ENCODE measurements at places on chromosomes 11 and 22.

GRCh38 chr11:19499026-19499669 is 213.5 kb upstream of the NAV2 start:
- DNase-seq: no peak

GRCh38 chr11:134045799-134046635 is 22.9 kb upstream of the JAM3 start:
- DNase-seq: no peak

GRCh38 chr22:46276563-46276962 is 8.8 kb downstream of the TTC38 start:
- no peak for DNase-seq

- DNase-seq: no peak
Observed at GRCh38 chr11:2563213-2564007, 118.6 kb downstream of the KCNQ1 start.

GRCh38 chr11:75797116-75797515 is 17.9 kb upstream of the UVRAG start:
- no peak for DNase-seq

DNA sequence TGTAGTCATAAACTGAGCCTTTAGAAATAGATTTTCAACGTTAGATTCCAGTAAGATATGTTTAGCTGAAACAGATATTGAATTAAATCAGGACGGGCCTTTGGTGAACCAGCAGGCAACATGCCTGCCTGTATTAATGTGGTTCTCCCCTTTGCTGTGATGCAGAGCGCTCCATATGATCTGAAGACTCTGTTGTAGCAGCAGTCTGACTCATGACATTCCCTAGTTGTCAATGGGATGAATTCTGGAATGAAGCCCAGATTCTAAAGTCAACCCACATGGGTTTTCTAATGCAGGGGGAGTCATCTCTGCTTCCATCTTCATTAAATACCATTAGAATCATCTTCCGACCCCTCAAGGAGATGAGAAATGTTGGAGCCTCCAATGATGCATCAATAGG is 864.5 kb downstream of the NTM start:
- DNase-seq: no peak

- no peak for DNase-seq
Observed at GRCh38 chr22:47434336-47435203, 672.1 kb downstream of the TBC1D22A start.

DNA sequence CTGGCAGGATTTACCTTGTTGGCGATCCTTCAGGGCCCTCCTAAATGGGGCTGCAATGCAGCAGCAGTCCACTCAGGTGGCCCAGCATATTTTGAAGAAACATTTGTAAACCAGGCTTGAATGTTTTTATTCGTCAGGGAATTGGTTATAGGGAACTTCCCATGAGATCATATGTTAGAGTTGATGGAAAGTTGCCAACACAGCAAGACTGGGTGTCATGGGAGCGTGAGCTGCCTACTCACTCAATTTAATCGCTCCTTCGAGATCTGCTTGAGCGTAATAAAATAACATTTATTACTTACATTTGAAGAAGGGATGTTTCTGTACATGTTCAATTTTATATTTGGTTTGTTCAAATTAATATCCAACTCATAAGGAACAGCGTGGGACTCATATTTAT is 19.4 kb downstream of the OR2AT4 start:
- DNase-seq: no peak

DNA sequence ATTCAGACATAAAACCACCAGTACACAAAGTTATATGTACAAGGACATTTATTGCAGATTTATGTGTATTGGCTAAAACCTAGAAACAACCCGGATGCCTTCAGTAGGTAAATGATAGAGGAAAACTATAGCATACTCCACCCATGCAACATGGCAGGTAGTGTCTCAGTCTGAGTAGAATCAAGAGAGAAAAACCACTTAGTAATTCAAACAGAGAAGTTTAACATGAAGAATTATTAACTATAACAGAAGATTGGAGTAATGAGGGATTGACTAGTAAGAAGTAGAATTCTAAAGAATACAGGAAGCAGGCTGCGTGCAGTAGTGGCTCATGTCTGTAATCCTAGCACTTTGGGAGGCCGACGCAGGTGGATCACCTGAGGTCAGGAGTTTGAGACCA is 16.2 kb upstream of the SPTY2D1 start:
- DNase-seq: no peak

DNA sequence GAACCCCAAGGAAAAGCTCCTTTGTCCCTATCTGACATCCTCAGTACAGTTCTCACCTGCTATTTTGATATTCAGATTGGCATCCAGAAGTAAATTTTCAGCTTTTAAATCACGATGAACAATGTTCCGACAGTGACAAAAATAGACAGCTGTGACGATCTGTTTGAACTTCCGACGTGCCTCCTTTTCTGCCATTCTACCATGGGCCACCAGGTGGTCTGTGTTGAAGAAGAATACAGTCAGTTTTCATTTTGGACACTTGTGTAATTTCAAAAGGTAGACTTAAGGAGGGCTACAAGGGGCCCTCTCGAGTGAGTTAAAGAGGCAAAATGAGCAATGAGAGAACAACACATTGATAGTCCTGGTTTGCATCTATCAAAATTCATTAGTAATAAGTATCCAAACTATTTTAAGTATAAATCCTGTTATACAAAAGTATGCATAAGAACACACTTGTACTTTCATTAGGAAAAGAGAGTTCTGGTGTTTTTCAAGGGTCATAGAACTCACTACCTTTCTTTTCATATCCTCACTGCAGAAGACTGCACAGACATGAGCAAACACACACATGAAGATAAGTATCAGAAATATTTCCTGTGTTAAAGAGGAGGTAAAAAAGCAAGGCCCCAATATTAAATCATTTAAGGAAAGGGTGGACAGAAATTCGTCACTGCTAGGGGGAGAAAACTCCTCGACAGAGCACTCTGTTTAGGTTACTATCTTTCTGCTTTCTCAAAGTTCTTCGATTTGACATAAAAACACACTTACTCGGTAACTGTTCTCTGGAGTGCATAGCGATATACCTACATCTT is 89.9 kb upstream of the APOA1 start:
- DNase-seq: peak; percentile 42

DNA sequence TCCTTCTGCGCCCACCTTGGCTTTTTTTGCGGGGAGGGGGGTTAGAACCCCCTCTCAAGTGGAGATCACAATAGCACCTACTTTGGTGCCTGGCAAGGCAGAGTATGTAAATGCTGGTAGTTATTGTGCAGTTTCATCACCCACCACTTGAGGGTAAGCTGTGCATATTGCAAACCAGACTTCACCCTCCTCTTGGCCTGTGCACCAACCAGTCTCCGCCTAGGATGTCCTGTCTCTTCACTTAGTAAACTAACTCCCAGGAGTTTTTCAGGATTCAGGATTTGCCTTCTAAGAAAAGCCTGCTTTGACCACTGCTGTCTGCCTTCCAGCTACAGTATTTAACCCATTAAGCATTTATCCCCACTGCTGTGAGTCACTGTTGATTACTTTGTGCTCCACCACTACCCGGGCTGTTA is 2.0 kb upstream of the UBXN1 start:
- DNase-seq: peak; percentile 26

GRCh38 chr11:696955-697491 is 1.4 kb downstream of the TMEM80 start:
- no peak for DNase-seq

GRCh38 chr22:50526834-50527801 is 1.7 kb upstream of the SCO2 start:
- no peak for DNase-seq

GRCh38 chr11:20035701-20036601 is 124.3 kb downstream of the DBX1 start:
- no peak for DNase-seq

DNA sequence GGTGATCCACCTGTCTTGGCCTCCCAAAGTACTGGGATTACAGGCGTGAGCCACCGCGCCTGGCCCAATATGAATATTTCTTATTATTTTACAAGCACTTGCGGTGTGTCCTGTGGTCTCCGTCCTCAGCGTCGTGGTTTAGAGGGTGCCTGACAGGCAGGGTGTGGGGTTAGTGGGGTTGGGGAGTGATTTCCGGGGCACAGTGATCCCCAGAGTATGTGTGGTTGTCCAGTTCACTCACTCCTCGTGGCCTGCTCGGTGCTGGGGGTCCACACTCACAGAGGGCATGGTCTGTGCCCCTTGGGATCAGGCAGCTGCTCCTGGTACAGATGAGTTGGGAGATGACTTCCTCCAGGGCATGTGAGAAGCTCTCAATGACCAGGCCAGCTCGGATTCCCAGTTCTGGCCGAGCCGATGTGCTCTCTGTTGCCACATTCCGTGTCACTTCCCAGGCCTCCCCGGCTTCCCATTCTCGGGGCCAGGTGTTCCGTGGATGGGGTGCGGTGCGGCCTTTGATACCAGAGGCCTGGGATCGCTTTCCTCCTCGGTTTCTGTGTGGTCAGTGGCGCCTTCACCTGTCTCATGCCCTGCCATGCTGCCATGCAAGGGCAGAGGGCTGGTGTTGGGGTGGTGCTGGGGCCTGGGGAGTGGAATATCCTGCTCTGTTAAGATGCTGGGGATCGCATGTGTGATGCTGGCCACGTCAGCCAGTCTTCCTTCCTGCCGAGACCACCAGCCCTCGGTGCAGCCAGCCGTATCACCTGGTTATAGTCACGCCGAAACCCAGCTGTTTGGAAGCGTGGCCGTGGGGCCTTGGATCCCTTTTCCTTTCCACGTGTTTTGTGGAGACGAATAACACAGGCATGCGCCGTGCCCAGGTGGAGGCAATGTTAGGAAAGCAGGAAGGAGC is 39.6 kb downstream of the PARVB start:
- DNase-seq: no peak

DNA sequence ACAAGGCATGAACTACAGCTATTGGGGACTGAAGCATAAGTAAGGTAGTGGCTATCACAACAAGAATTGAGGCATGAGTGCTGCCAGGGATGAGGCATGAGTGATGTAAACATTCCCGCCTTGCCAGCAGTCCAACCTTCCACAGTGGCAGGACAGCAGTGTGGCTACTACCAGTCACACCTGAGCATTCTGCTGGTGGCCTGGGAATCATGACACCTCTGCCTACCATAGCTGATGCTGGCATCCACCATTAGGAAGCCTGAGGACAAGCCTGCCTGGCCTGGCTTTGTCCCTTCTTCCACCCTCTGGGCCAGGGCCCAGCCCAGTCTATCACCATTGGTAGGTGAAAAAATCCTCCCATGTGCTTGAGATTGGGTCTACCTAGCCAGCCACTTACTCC is 712.8 kb upstream of the CCDC90B start:
- no peak for DNase-seq

GRCh38 chr22:30557243-30557642 is 10.7 kb upstream of the SEC14L6 start:
- no peak for DNase-seq

GRCh38 chr11:35242412-35243242 is 103.7 kb downstream of the CD44 start:
- DNase-seq: no peak

DNA sequence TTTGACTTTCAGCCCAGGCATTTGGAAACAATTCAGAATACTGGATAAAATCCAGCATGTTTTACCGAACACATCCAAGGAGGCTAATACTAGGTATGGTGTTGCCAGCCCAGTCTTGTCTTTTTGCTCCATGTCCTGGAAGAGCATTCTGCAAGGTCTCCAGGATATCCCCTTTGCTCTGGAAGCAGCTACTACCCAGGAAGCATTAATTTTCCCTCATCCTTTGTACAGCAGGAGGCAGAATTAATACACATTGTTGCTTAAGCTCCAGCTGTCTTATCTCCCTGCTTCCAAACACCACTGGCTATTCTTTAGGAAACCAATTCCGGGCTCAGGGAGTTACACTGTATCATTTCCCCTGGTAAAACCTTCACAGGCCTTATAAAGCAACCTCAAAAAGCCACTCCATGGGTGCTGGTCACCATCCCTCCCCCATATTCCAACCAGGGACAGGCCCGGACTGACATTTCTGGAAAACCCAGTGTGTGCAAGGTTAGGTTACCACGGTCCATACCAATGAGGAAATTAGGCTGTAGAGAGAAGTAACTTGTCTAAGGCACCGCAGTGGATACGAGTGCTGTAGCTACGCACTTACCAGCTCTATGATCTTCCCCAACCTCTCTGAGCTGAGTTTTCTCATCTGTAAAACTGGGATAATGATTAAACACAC is 1.5 kb upstream of the UBASH3B start:
- DNase-seq: no peak

DNA sequence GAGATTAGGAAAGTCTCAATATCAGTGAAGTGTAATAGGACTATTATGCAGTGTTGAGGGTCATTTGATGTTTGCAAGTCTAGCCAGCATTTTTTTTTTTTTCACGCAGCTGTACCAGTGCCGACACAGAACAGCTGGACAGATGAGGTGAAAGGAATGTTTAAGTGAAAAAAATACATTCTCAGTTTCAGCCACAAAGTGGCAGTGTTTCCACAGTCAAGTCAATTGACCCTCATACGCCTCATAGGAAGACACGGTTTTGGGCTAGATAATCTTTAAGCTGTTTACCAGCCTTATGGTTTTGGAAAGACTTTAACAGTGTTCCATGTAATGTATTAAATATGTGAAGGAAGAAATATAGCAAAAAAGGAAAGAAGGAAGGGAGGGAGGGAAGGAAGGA is 349.9 kb upstream of the ANO3 start:
- DNase-seq: no peak

GRCh38 chr11:2090172-2091111 is 48.7 kb downstream of the IGF2 start:
- no peak for DNase-seq

DNA sequence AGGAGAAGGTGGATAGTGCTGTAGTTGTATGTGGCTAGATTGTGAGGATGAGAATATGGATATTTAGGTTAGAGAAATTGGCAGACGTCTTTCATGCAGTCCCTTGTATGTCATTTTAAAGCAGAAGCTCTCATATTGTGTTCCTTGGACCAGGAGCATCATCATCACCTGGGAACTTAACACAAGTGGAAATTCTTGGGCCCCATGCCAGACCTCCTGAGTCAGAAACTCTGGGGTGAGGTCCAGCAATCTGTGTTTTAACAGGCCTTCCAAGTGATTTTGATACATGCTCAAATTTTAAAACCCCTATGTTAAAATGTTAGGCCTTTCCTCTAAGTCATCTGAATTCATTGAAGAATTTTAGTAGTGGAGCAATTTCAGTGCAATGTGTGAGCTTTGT is 34.8 kb downstream of the JHY start:
- DNase-seq: no peak

GRCh38 chr22:39457198-39457555 is 365 bp downstream of the MGAT3 start:
- DNase-seq: no peak

GRCh38 chr11:115321605-115322289 is 182.5 kb downstream of the CADM1 start:
- DNase-seq: no peak

DNA sequence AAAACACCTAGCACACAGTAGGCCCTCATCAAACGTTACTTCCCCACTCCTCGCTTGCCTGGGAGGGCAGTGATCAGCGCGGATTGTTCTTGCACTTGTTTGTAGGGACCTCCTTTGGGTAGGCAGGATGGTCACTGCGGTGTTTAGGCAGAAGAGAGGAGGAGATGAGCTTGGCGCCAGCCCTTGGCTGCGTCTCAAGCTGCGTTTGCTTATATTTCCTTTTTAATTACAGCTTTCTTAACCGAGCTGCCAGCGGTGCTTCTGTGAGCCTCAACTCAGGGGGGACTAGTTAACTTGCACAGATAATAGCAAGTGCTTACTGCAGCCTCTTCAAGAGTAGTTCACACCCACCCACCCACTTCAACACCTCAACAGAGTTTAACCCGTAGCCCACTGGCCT is 15.1 kb downstream of the IFT27 start:
- no peak for DNase-seq
